Fibroblast of villous mesenchyme (primary cell): ENCODE measurements at places on chromosomes 4 and X.

DNA sequence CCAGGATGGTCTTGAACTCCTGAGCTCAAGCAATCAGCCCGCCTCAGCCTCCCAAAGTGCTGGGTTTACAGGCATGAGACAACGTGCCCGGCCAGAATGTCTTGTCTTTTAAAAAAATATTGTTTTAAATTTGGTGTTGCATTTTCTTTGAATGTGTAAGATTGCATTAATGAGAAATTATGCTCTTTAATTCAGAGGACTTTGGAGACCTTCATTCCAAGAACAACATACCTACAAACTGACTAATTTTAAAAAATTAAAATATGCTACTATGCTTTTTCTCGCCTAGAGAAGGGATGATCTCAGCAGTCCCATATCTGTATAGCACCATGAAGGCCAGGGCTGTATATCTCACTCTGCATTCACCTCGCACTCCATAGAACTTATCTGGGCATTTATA is 204.3 kb upstream of the SLC7A11 start:
- DNase-seq = no peak

GRCh38 chr4:77731656-77732055 is 87.5 kb downstream of the CNOT6L start:
- no peak for DNase-seq

- DNase-seq = peak; percentile 31
Measured at GRCh38 chrX:46662188-46662958, 88.8 kb downstream of the CHST7 start.

DNA sequence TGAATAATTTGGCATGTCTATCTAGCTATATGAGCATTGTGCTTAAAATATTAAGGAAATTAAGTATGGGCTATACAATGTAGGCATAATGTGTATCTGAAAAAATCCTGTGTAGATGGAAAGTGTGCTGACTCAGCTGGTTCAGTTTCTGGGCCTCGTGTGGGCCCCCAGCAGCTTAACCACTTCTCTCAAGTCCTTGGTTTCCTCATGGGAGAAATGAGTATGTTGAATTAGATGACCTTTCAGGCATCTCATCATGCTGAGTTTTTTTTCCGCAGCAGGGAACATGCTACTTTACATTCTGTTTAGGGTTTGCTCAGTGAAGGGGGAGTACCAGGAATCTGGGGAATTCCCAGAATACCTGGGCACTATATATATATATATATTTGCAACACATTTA is 30.5 kb downstream of the RHOH start:
- DNase-seq = no peak

DNA sequence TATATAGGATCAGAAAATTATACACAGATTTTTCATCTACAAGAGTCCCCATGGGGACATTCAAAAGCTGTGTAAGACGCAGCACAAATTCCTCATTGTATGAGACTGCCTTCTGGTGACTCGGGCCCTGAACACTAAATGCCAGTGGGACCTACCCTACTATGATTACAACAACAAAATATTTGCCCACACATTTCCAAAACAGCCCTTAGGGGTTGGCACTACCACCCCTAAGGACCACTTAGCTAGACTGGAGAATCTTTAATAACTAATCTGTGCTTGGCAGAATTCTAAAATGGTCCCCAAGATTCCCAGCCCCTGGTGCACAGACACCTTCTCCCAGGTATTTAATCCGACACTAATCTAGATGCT is 29.1 kb downstream of the UCHL1 start:
- DNase-seq = no peak

GRCh38 chr4:43331226-43332051 is 438.9 kb downstream of the GRXCR1 start:
- DNase-seq = peak; percentile 38

DNA sequence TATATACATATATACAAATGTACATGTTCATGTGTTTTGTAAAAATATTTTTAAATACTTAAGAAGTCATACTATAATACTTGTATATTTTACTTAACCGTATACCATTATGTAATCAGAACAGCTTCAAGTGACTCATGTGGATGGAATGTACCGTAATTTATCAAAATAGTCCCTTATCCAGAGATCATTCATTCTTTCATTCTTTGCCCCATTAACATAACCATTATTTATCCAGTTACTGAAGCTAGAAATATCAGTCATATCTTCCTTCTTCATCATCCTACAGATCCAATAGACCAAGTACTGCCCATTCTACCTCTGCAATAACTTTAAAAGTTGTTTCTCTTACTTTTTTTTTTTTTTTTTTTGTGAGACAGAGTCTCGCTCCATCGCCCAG is 164.2 kb downstream of the MAB21L2 start:
- DNase-seq = peak; percentile 26

DNA sequence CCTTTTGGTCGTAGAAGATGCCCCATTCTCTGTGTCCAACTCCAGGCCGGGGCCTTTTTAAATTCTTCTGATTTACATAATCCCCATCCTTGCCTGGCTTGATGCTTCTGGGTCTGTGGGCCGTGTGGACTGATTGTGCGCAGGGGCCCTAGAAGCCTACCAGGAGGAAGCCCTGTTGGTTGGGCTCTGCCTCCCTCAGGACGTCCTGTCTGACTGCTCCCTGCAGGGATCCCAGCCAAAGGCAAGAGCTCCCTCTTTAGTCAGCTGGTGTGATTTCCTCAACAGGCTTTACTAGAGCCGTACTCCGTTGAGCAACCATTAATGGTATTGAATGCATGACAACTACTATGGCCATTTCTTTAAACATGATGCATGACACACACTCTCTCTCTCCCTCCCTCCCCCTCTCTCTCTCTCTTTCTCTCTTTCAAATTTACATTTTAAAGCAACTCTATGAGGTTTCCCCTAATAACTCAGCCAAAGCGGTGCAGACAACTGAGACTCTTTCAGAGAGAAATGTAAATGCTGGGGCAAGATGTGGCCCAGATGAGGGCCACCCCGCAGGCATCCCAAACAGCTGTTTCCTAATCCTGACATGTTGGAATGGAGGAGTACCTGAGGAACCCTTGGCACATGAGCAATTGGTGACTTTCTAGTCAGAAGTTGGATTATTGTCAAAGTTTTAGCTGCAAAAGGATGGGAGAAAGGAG is 117.3 kb downstream of the DRD5 start:
- peak; percentile 6 for DNase-seq
